Activated CD4-positive, alpha-beta memory T cell treated with anti-CD3 and anti-CD28 coated beads for 36 hours (primary cell): ENCODE measurements at places on chromosomes 1 and 21.

DNA sequence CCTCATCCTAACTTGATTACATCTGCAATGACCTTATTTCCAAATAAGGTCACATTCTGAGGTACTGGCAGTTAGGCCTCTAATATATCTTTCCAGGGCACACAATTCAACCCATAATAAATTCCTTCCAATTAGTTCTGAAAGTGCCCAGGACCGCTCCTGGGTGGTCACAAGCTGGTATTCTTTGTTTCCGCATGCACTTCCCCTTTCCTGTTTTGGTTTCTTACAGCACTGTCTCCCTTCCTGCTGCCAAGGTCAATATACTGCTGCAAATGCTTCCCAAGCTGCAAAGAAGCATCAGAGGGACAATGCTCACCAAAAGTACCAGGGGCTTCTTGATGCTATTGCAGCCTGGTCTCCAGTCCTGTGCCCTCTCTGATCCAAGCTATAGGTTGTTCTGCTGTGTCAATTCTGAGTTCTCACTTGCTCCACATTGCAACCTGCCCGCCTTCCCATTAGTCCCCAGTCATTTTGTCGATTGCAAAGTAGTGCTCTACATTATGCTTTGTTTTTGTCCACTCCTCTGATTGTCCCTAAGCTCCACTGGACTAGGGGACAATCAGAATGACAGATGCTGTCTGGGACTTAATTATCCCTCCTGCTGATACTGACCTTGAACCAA, 13.9 kb upstream of the XPR1 start:
- no peak for DNase-seq

DNA sequence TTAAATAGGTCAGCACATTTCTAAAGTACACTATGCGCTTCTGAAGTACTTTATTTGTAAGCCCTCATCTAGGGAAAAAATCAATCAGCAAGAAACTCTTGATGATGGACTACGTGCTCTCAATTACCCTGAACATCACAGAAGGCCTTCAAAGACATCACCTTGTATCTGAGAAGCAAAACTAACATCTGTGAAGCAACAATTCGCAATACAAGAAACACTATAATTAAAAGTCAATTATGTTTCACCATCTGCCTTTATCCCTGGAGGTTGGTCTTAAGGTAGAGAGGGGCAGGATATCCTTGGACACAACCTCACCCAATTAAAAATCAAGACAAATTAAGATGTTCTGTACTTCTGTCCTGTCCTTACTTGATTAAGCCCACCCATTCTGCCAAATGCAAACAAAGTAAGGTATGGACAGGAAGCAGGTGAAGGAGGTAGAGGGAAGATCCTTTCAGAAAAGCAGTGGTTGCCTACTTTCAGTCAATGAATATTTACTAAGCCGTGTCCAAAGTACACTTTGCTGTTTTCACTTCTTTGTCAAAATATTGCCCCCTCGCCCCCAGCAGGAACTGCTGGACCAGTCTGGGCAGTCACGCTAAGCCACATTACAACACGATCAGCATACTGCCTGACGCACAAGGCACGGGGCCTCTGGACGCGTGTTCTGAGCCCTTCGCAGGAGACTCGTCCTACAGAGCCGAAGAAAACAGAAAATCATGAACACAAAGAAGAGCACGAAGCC, 887 bp downstream of the SLC19A2 start:
- DNase-seq, result peak; percentile 57

DNA sequence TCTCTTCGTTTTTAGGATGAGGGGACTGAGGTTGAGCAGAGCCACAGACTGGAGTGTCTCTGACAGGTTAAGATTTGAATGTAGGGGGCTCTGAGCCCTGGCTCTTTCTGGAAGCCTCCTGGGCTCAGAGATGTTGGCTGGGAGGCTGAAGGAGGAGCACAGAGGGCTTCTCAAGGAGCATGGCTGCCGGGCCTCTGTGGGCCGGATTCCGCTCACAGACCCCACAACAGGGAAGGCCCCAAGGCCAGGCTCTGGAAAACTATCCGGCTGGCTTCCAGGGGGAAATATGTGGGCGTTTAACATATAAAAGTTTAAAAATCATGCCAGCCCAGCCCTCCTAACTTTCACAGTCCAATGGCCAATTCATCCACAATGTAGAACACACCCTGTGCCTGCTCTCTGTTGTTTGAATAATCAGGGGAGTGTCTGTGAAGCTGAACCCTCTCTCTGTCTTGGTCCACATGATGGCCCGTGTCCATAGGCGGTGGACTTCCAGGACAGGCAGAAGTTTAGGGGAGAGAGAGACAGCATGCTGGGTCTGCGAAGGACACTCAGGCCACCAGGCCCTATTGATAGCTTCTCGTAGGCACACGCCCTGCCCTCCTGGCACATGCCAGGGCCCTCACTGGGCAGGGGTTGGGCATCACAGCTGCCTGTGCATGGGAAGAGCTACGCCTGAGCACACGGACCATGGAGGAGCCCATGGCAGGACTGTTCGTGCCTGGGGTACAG, 10.8 kb downstream of the OBSCN start:
- DNase-seq, result no peak

- DNase-seq, result no peak
These were observed 68.9 kb downstream of the ZNF644 start for GRCh38 chr1:90952906-90953305.

- no peak for DNase-seq
These were observed 91.7 kb downstream of the DTL start for GRCh38 chr1:212127221-212127620.

DNA sequence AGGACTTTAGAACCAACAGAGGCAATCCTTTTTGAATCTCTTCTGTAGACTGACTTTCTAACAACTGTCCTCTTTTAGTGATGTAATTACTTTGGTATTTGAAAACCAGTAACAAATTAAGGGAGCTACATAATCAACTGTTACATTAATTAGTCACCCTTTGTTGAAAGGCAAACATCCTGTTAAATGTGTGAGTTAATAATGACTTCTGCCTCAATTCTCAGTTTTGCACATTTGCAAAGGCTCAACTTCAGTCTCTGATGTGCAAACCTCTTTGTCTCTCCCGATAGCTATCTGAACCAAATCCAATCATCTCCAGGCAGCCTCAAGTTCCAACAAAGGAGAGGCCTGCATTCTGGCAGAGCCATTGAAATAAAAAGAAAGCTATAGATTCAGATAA, 135.4 kb upstream of the C8B start:
- DNase-seq, result no peak

GRCh38 chr1:175079338-175079737, 11.7 kb downstream of the TNN start:
- DNase-seq, result no peak
